ENCODE measurements at places on chromosomes 6 and 20. TPM values are rescaled to one million over a fixed set of nuclear protein-coding genes. Genes with fewer than 3 reads are reported as not detected.
A peak's percentile ranks its signal among the peaks of the same experiment; 100 is the strongest.

Gene LY6G6D
- total RNA-seq: not detected

Gene OR12D3
- not detected for total RNA-seq

- no peak for DNase-seq
Observed at GRCh38 chr20:20904501-20904831, 192.0 kb upstream of the RALGAPA2 start.

DNA sequence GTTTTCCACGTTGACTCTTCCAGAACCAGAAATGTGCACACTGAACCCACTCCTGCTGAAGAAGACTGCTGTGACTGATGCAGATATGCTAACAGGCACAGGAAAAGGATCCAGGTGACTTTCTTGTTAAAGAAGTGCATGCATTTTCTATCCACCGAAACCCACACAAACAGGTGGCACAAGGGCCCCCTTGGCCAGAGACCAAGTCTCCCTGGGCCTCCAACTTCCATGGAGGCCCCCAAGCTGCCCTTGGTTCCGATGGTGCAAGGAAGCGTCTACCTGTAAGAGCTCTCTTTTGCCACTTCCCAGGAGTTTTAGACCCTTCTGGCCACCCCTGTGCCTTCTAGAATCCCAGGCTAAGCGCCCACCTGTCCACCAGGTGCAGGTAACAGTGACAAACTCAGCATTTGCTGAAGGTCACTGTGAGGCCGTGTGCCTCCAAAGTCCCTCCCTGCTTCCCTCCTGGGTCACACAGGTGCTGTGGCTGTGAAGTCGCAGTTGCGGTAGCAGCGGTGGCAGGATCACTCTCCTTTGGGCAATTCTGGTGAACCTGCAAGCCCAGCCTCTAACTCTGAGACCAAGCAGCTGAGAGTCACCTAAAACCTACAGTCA is 134.8 kb downstream of the PXDC1 start:
- DNase-seq: no peak

DNA sequence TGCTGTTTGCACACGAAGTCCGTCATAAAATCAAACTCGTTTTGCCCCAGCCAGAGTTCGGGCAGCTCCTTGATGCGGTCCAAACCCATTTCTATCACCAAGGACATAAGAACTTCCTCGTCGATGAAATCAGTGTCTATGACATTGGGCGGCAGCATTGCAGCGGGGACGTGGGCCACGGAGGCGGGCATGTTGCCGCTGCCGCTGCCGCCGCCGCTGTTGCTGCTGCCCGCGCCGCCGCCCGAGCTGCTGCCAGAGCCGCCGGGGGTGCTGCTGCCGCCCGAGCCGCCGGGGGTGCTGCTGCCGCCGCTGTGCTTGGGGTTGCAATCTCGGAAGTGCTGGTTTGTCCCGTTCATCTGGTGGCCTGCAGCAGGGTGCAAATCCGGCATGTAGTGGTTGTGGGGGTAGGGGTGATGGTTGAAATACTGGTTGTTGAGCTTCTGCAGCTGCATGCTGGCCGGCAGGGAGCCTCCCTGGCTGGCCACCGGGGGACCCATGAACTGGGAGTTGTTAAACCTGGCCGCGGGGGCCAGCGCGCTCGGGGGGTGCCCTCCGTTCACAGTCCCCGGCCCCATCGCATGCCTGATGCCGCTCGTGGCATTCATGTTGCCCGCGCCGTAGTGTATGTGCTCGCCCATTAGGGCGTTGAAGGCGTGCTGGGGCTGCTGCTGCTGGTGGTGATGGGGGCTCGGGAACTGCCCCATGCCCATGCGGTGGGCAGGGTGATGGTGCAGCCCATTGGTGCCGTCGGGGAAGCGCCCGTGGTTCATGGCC is 1.1 kb downstream of the CITED2 start:
- peak; percentile 76 for DNase-seq

Gene SRSF12
- 0.09 TPM for total RNA-seq

Gene AKAP12
- total RNA-seq: 44.9 TPM

DNA sequence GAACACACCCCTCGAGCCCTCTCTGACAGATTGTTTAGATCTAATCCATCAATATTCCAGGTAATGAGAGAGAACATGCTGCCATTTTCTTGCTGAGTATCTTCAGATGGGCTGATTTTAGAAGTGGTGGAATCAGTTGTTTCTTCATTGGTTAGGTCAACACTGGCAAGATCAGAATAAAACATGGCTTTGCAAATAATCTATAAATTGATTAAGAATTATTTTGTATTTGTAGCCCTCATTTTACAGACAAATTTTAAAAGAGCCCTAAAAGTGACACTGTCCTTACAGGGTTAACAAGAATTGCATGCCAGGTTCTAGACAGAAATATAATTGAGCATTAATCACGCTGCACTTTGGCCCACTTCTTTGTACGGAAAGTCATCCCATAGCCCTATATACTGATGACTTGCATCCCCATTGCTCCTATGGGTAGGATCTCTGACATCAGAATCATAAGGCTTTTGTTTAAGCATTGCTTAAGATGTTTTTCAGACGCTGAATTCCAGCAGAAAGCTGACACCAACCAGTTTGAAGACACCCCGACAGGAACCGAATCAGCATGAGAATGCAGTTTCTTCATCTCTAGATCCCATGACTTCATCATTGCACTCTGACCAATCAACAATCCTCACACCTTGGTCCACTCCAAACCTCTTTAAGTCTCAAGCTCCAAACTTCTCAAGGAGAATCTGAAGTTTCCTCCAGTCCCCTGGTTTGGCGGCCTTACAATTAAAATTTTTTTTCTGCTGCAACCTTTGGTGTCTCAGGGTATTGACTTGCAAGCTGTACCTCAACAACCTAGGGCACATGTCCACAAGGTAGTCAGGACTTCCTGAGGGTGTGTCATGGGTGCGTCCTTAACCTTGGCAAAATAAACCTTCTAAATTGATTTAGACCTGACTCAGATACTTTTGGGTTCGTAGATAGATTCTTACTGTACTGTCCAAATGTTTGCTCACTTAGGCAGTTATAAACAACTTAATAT is 7.8 kb downstream of the TDP2 start:
- no peak for DNase-seq

- DNase-seq: no peak
Observed at GRCh38 chr20:44901974-44902373, 7.9 kb upstream of the PABPC1L start.

- no peak for DNase-seq
Observed at GRCh38 chr20:62222266-62222850, 2.3 kb upstream of the HRH3 start.

Gene SAPCD1
- 0.73 TPM for total RNA-seq

Gene TMC2
- total RNA-seq: not detected

- no peak for DNase-seq
Observed at GRCh38 chr6:53831081-53831869, 36.5 kb downstream of the LRRC1 start.

GRCh38 chr20:36885356-36885755 is 9.4 kb downstream of the TLDC2 start:
- no peak for DNase-seq

DNA sequence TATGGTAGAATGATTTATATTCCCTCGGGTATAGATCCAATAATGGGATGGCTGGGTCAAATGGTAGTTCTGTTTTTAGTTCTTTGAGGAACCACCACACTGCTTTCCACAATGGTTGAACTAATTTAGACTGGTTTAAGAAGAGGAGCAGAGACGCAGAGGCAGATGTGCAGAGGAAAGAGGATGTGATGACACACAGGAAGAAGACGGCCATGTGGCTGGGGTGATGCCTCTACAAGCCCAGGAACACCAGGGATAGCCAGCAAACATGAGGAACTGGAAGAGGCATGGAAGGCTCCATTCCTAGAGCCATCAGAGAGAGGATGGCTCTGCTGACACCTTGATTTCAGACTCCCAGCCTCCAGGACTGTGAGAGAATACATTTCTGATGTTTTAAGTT is 218.3 kb upstream of the DTNBP1 start:
- DNase-seq: no peak

GRCh38 chr20:60642541-60642940 is 609.5 kb upstream of the CDH4 start:
- no peak for DNase-seq

- no peak for DNase-seq
Observed at GRCh38 chr6:126145351-126145750, 159.0 kb downstream of the TRMT11 start.

DNA sequence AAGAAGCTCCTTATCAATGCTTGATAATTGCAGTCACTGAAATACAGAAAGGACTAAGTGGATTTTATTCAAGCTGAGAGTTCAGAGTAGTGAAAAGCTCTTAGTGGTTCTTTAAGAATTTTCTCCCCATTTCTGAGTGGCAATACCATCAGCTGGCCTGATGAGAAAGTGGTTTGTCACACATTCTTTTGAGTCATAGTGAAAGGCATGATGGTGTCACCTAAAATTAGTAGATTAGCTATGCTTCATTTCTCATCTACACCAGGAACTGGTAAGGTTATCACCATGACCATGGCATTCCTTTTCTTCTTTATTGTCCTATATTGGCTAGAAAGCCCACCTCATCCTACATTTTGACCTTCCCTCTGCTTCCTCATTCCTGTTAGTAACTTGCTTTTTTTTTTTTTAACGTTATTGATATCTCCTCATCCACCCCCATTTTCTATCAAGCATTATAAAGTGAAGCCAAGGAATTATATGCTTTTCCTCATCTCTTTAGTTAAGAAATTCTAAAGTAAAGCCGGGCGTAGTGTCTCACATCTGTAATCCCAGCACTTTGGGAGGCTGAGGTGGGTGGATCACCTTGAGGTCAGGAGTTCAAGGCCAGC is 67.4 kb upstream of the LOC128125822 start:
- no peak for DNase-seq

- peak; percentile 75 for DNase-seq
Observed at GRCh38 chr20:36493801-36494114, 47.6 kb upstream of the MYL9 start.

Gene HBS1L
- total RNA-seq: 61.3 TPM

Gene MAK
- 0.38 TPM for total RNA-seq

Gene ZC2HC1B
- not detected for total RNA-seq
